ENCODE measurements at places on chromosomes 11 and 22.

- DNase-seq: no peak
Observed at GRCh38 chr11:115657586-115657985, 153.4 kb upstream of the CADM1 start.

DNA sequence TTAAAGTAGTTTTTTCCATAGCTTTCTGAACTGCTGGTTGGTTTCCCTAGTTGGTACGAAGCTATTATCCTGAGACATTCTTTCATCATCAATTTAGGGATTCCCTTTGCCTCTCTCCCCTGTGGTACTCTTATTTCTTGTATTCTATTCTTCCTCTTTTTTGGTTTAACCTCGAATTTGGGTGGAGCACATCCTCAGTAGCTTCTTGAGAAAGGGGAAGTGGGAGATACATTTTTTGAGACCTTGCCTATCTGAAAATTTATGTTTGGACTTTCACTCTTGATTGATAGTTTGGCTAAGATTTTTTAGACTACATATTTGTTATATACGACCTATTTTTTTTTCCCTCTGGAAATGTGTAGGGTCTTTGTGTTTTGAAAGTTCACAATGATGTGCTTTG, 121.7 kb upstream of the ZBED5 start:
- DNase-seq: no peak

- no peak for DNase-seq
Observed at GRCh38 chr11:11290354-11290753, 62.7 kb downstream of the CSNK2A3 start.

DNA sequence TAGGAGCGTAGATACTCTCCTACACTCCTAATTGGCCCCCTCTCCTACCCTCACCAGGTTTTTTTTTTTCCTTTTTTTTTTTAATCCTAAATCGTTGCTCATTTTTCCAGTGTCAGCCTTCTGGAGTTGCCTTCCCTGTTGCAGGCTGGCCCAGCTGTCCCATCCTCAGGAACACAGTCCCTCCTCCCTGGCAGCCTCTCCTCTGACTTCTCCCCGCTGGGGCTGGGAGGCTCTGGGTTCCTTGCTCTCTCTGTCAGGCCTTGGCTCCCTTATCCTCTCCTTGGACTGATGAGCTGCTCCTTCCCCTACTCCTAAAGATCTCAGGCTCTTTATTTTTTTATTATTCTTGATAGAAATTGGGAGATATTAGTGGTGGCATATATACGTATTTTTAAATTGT, 62.2 kb downstream of the PKNOX2 start:
- no peak for DNase-seq

DNA sequence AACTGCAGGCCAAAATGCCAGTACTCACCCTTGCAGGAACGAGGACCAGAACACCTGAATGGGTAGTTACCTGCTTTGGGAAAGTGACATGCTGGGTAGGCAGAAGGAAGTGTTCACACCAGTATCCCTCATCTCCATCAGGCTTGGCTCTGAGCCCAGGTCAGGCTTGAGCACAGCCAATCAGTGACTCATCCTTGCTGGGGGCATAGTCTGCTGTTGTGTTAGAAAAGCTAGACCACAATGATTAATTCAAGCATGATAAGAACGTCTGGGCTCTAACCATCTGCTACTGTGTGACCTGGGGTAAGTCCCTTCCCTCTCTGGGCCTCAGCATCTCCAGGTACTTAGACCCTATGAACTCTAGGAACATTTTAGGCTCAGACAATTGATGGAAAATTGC, 450.4 kb downstream of the MIAT start:
- DNase-seq: no peak

- no peak for DNase-seq
Observed at GRCh38 chr11:62610403-62610802, 2.2 kb downstream of the EML3 start.

DNA sequence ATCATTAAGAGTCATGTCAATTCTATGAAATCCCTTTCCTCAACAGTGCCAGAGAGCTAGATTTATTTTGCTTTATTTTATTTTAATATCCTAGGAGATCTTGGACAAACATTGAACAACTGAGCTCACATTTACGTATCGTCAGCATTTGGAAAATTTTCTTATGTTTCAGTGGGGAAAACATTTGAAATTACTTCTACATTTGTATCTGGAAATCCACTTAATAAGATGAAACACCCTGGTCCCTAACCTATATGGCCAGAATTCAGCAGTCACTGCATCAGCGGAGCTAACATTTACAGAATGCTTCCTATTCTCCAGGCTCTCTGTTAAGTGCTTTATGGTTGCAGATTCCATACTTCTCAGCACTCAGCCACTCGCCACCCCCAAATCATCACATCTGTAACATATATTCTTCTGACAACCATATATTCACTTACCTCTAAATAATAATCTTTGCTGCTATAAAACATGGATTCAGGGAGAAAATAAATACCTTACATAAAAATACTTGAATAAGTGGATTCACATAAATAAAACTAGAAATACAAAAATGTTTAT, 773.9 kb downstream of the JRKL start:
- no peak for DNase-seq

DNA sequence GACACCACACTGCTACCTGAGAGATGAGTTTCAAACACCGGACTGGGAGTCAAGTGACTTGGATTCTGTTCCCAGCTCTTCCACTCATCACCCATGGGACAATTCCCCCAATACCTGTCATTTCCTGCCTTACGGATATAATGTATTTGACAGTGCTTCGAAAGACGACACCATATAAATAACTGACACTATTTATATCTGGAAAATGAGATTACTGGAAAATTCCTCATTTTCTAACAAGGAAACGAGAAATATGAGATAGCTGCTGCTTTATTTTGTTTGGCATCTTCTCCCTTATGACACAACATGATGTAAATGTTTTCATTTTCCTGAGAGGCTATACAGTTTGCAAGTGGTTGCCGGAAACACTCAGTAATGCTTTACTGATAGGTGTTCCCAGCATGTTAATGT, 8.6 kb downstream of the HSCB start:
- DNase-seq: no peak

GRCh38 chr22:47589271-47590250, 827.1 kb downstream of the TBC1D22A start:
- DNase-seq: no peak

DNA sequence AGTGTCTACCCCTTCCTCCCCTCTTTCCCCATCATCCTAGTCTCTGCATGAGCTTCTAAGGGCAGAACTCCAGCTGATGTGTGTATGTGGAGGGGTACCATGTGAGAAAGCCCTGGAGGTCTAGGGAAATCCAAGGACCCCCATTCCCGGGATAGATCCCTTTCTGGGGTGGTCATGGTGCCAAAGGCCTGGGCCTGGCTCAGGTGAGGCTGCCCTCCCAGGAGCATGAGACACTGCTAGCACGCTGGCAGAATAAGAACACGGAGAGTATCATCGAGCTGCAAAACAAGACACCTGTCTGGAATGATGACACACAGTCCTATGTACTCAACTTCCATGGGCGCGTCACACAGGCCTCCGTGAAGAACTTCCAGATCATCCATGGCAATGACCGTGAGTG, 19.6 kb downstream of the TUB start:
- DNase-seq: peak; percentile 8

- DNase-seq: no peak
Observed at GRCh38 chr11:126697936-126698335, 302.6 kb downstream of the KIRREL3 start.

GRCh38 chr22:23281406-23282088, 101.2 kb downstream of the BCR start:
- peak; percentile 82 for DNase-seq

DNA sequence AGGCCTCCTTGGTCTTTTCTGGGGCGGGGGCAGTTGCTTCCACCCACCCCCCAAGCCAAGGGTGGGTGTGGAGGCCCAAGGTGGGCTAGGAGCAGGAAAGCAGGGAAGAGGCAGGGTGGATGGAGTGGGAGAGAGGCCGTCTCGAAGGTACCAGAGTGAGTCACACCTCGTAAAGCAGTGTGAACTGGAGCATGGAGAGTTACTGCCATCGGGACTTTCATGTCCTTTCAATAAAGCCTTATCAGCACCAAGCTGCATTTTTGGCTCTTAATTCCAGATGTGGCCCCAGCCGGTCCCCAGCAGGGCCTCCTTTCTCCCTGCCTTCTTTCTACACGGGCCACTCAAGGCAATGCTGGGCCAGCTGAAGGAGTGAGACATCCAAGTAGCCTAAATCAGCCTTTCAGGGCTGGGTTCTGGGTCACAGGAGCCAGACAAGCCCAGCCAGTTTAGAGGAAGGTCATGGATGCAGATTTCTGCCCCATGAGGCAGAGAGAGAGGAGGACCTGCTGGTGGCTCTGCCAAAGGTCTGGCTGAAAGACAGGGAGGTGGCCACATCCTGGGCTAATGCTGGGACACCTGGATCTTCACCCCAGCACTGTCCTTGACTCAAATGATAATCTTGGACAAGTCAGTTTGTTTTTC, 59.0 kb upstream of the CD82 start:
- no peak for DNase-seq

DNA sequence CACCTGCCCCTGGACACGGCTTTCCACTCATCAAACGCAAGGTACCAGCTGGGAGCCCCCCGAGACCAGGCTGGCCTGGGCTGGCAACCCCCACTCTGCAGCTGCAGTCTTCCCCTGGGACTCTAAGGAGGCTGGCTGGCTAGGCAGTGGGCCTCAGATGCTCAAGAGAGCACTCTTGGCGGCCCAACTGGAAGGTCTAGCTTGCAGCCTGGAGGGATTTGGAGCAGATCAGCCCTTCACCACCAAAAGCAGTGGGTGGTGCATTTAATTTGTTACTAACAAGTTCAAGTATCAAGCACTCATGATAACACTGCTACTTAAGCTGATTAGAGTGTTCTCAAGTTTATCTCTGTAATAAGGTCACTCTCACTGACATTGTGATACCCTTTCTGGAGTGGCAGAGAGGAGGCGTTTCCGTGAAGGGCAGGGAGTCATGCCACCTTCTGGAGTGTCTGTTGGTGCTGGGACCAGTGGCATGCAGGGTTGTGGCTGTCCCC, 21.5 kb downstream of the C22orf23 start:
- no peak for DNase-seq

DNA sequence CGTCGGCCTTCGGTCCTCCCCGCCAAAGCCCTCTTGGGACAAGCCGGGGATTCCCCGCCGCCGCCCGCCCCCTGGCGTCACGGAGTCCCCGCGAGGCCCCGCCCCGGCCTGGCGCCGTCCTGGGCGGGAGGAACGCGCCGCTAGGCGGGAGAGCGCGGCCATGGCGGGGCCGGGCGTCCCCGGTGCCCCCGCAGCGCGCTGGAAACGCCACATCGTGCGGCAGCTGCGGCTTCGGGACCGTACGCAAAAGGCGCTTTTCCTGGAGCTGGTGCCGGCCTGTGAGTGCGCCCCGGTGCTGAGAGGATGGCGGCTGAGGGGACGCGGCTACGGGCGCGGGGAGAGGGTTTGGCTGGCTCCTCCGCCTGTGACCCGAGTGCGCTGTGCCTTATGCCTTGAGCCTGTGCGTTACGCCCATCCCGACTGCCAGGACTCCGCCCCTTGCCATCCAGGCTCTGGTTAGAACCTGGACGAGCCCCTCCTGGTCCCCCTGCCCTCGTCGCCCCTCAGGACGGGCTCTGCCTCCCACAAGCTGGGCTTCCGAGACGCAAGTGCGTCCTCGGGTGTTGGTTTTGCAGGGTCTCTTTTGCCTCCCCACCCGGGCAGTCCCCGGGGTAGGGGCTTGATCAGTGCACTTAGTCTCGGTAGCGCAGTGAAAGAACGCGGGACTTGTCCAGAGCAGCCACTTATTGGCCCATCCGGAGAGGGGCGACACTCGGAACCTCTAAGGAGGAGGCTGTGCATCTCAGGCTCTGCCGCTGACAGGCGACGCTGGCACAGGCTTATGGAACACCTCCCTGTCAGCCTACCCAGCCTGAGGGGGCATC, at the start of gene ATG16L2:
TSS of gene ATG16L2 (plus strand) at position 126 of the 824 bp plus-strand sequence. CDS start at position 161, 35 bp downstream.
- peak; percentile 91 for DNase-seq

DNA sequence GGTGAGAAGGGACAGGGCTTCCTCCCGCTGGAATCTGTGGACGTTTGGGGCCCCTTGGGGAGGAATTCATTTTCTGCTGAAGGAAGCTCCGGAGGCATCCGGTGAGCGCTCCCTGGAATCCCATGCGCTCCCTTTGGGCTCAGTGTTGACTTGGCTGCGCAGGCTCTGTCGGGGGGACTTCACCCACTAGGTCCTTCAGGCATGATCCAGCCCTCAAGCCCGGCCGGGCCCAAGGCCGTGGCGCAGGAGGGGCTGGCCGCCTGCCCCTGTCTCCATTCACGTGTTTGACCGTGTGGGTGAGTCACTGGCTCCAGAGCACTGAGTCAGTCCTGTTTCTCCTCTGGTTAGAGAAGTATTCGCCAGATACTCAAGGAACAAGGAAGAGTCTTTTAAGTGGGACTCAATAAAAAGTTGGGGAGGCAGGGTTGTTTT, 1.4 kb downstream of the CTTN start:
- DNase-seq: no peak

DNA sequence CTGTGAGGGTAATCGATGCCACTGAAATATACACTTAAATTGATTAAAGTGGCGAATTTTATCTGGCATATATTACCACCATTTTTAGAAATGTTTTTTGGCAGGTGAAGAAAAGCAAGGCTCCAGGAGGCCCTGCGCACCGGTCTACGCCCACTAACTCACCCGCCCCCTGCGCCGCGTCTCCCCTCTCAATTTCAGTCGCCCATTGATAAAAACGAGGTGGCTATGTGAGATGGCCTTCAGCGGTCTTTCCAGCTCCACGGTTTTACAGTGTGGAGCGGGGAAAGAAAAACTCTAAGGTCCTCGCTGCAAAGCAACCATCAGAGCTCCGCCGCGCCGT, 602 bp upstream of the AQP11 start:
- no peak for DNase-seq

- DNase-seq: no peak
Observed at GRCh38 chr22:20434773-20435172, 2.9 kb downstream of the SCARF2 start.

- DNase-seq: no peak
Observed at GRCh38 chr11:108307751-108308150, 84.9 kb downstream of the ATM start.

DNA sequence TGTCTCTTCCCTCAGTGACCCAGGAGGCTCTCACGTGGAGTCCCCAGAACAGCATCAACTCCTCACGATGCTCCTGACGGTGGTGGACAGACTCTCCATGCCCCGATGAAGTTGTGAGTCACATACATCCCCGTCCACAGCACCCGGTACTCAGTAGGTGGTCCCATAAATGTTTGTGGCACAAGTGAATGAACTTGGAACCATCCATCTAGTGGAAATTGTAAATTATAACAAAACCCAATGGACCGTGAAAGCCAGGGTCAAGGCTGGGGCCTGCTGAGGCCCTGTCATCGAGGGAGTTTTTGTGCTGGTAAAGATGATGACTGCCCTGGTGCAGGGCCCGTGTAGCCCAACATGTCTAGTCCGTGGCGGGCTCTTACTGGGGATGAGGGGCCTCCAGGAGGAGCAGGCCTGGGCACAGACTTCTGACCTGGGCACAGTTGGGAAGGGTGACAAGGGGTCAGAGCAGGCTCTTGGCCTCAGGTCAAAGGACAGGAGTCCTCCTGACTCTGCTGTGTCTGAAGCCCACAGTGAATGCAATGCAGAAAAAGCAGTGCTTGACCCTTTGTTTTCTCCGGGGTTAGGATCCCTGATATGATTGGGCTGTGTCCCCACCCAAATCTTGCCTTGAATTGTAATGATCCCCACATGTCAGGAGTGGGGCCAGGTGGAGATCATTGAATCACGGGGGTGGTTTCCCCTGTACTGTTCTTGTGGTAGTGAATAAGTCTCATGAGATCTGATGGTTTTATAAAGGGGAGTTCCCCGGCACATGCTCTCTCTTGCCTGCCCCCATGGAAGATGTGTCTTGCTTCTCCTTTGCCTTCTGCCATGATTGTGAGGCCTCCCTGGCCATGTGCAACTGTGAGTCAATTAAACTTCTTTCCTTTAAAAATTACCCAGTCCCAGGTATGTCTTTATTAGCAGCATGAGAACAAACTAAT, 20.0 kb upstream of the SMIM38 start:
- no peak for DNase-seq
